ENCODE measurements at places on chromosomes 2 and 18.

DNA sequence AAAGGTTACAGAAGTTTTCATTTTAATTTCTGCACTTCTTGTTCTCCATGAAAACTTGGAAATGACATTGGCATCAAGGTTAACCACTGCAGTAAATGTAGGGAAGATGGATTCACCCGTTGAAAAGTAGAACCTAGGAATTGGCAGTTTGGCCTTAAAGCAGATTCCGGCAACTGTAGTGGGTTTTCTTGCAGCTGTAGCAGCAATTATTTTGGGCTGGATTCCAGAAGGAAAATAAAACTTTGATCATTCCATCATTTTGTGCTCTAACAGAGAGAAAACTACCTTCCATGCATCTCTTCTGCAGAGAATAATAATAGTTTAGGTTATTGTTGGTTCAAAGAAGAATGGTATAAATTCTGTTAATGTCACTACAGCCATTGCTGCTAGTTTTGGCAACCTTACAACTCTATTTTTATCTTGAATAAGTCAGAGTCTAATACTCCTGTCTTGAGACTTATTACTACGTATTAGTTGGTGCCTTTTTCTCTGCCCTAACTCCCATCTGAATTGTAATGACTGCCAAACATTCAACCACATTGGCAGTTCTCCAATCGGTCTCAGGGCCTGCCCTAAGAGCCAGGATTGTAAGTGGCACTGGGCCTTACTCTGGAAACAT lies 178.1 kb upstream of the PIEZO2 start:
- no peak for DNase-seq

DNA sequence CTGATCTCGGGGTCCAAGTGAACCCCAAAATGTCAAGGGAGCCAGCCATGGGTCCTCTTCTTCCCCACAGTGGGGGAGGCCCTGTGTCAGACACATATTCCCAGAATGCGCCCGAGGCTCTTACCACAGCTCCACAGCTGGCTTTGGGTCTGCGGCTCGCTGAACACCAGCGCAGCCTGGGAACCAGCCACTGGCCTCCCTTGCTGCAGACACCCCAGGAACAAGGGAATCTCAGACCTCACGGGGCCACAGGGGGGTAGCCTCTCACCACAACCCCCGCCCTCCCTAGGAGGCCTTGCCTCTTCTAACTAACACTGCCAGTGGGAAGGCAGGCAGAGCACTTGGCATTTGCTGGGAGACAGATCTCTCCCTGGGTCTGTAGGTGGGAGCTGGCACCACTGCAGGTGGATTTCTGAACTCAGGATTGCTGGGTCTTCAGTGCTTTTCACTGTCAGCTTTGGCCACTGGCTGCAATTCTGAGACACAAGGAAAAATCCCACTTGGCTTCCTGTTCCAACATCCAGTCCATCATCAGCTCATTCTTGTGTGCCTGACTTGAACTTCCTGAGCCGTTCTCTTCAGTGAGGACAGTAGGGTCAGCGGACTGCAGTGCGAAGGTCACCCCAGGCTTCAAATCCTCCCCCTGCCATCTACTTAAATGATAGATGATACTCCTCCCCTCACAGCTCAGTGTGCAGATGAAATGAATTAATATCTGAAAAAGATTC lies 128.7 kb downstream of the CAPN13 start:
- DNase-seq: no peak

GRCh38 chr2:239383759-239384156 lies 17.1 kb downstream of the HDAC4 start:
- DNase-seq: no peak

GRCh38 chr2:152402780-152403759 lies 68.1 kb downstream of the FMNL2 start:
- DNase-seq: no peak

DNA sequence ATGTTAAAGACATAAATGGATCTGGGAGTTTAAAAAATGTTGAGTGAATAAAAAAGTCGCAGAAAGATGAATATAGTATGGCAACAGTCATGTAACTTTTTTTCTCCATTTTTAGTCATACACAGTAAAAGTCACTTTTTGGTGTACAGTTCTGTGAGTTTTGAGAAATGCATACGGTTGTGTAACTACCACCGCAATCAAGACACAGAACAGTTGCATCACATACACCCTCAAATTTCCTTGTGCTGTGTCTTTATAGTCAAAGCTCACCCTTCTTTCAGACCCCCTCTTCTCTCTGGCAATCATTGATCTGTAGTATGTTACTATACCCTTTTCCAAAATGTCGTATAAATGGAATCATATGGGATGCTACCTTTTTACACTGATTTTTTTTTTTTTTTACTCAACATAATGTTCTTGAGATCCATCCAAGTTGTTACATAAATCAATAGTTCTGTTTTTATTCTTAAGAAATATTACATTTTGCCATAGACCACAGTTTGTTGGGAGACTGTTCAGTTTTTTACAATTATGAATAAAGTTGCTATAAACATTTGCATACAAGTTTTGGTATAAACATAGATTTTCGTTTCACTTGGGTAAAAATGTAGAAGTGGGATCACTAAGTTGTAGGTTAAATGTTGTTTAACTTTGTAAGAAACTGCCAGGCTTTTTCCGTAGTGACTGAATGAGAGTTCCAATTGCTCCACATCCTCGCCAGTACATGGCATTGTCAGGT lies 35.4 kb upstream of the AGFG1 start:
- DNase-seq: peak; percentile 83

DNA sequence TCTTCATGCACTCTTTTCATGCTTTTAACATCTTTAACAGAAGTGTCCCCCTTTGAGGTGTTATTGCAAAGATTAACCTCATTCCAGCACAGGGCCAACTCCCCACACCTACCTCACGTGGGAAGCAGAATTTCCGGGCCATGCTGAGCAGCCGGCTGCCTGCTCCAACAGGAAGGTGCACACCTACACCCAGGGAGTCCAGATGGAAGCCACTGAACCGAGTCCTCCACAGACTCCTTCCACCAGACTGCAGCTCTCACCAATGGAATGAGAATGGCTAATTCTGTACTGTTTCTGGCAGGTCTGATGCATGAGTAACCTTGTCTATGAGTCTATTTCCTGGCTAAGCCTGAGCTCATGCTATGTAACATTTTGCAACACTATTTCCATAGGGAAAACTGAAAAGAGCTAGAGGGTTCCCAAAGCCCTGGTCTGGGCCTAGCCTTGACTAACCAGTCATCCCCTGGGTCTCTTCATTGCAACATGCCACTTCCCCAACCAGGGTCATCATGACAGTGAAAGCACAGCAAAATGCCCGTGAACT lies 11.0 kb downstream of the ERFE start:
- peak; percentile 54 for DNase-seq

DNA sequence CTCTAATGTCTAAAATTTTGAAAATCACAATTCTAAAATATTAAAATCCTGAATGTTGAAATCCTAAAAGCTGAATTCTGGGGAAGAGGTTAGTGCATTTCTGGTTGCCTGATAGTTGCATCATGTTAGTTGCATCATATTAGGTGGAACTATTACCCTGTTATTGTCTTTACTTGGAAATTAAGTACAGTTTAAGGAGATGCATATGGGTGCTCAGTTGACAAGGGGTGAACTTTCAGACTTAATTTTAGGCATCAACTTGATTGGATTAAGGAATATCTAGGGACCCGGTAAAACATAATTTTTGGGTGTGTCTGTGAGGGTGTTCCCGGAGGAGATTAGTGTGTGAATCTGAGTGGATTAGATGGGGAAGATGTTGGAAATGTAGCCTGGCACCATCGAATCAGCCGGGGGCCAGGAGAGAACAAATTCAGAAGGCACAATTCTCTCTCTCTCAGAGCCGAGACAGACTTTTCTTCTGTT lies 409.8 kb downstream of the PLCL1 start:
- no peak for DNase-seq

- no peak for DNase-seq
Measured at GRCh38 chr2:143632751-143633374, 503.6 kb downstream of the ARHGAP15 start.

DNA sequence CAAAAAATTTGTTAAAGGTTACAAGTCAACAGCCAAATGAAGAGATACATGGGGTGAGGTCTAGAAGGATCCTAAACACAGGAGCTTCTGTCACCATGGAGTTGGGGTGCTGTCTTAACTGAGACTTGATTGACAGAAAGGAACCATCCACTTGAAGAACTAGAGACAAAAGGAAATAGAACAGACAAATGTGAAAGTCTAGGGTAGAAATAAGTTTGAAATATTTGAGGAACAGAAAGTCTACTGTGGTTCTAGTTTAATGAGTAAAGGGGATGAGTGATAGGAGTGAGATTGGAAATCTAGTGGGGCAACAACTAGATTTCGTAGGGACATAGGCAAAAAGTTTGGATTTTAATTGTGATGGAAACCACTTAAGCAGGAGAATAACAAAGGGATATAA lies 18.7 kb downstream of the RBBP8 start:
- DNase-seq: peak; percentile 80

DNA sequence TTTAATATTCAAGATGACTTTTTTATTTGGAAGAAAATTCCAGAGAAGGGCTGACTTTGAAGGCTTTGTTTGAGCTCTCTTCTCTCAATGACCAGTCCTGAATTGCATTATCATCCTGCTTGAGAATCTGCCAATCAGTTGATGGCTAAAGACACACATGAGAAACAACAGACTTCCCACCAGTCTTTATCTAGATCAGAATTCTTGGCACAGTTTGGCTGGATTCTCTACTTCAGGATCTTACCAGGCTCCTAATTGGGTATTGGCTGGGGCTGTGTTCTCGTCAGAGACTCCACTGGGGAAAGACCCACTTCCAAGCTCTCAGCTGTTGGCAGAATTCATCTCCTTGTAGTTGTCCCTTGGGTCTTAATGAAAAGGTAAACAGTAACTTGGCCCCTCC lies 86.0 kb downstream of the WDSUB1 start:
- DNase-seq: no peak

DNA sequence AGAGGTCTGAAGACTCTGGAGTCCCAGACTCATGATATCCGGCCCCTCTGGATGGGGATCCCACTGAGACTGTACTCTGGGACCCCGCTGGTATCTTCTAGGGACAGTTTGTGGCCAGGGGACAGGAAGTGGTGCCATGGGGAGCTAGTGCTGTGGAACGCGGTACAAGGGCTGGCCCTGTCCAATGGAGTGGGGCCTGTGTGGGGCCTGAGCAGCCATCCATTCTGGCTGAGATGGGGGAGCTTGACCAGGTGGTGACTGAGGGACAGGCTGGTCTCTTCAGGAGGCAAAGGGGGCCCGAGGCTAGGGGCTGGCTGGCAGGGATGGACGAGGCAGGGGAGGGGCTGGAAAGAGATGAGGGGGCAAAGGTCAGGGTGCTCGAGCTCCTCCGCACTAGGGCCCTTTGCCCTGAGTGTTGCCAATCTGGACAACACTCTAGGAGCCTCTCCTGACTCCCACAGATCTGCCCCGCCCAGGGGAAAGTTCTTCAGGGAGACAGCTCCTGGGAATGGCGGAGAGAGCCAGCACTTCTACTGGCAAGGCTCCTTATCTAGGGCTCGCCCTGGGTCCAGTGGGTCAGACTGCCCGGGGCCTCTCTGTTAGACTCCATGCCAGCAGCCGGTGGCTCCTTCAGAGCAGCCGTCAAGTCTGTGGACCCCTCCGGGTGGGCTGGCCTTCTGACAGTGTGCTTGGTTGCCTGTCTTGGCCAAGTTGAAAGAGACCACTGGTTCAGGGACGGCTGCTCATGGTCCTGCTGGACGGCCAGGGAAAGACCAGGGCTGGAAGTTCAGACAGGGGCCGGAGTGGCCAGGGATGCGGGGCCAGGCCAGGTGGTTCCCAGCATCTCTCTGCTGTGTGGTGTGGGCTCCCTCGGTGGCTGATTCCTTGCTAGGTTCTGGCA lies 12.3 kb downstream of the MALL start:
- no peak for DNase-seq

- no peak for DNase-seq
Measured at GRCh38 chr2:240179941-240180666, 39.6 kb upstream of the OTOS start.

GRCh38 chr2:31223026-31223425 lies 5.7 kb upstream of the CAPN14 start:
- peak; percentile 18 for DNase-seq

DNA sequence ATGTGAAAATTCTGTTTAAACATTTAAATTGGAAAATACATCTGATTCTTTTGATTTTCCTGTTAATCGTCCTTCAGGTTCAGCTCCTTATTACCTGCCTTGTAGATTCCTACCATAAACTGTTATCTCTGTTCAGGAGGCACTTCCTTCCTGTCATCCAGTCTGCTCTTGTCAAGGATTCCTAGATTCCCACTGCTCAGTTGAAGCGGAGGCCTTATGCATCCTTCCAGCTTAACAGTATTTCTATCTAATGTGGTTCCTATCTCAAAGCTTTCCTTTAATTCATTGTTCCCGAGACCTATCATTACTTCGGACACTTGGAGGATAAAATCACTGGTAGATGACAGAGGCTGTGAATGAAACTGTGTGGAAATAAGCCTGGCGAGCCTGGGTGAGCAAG lies 12.0 kb downstream of the SPAG16 start:
- DNase-seq: no peak

Data from MV-4-11 (cell line).